ENCODE measurements at places on chromosomes 5 and 9.

GRCh38 chr5:107170620-107171019, 500.1 kb downstream of the EFNA5 start:
- no peak for DNase-seq

- peak; percentile 36 for DNase-seq
These were observed 226.0 kb downstream of the GAS1 start for GRCh38 chr9:86721226-86721781.

GRCh38 chr5:172954751-172955159, 4.5 kb upstream of the RPL26L1 start:
- DNase-seq = no peak

GRCh38 chr5:9091896-9092662, 453.8 kb downstream of the SEMA5A start:
- no peak for DNase-seq

- no peak for DNase-seq
These were observed 212.9 kb downstream of the ARRDC3 start for GRCh38 chr5:91170266-91170665.

GRCh38 chr5:122559676-122560075, 215.2 kb upstream of the SNX2 start:
- no peak for DNase-seq

DNA sequence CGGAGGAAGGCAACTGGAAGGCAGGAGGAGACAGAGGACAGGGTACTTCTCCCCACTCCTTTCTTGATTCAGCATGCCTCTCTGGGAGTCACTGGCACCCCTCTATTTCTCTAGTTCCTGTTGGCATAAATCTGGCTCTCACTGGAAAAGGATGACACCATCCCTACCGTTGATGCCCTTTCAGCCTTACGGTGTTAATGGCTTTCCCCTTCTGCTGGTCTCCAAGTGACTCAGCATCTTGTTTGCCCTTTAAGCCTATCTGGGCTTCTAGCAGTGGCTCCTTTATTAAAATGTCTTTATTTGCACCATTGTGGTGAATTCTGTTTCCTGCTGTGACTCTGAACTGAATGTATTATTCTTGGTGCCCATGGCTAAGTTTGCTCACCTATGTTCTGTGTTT, 227.3 kb upstream of the GLRA1 start:
- DNase-seq = no peak

DNA sequence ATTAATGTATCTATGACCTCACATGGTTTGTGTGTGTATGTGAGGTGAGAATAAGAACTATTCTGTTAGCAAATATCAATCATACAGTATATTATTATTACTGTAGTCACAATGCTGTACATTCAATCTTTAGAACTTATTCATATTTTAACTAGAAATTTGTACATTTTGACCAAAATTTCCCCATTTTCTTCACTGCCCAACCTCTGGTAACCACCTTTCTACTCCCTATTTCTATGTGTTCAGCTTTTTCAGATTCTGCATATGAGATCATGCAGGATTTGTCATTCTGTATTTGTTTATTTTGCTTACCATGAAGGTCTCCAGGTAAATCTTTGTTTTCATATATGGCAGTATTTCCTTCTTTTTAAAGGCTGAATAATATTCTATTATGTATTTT, 607.9 kb downstream of the SLCO4C1 start:
- DNase-seq = no peak

GRCh38 chr9:94950579-94951323, 224.3 kb downstream of the AOPEP start:
- no peak for DNase-seq

DNA sequence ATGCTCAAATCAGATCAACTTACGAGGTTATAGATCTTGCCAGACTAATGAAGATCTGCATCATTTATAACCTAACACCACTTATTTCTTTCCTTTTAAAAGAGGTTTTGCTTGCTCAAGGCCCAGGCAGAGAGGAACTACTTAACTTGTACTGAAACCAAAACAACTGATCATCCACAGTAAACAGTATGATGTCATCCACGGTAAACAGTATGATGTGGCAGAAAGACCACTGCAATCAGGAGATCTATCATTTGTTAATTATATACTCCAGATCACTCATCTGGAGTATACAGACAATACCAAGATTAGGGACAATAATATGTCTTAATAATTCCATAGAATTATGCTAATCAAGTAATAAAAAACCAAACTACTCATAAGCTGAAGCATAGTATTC, 116.8 kb downstream of the ADAMTS6 start:
- no peak for DNase-seq

DNA sequence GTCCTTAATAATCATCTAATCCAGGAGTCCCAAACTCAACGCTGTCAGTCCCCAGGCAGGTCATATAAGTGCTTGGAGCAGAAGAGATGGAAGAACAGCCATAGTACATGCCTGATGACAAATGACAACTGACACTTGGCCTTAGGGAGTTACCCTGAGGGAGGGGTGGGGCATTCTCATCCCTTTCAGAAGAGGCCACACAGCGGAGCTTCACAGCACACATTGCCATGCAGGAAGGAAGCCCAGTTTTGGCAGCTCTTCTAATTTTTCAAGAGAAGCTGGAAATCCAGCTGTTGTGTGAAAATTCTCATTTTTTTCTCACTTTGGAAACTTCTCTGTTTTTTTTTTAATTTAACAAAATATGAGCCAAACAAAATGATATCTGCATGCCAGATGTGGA, 89.0 kb downstream of the ASTN2 start:
- DNase-seq = no peak

GRCh38 chr5:83925321-83925954, 204.8 kb upstream of the HAPLN1 start:
- DNase-seq = peak; percentile 95

- no peak for DNase-seq
These were observed 103.4 kb upstream of the DMRTA1 start for GRCh38 chr9:22343218-22343611.

All from fibroblast of skin of left biceps (primary cell).